KBM-7 (cell line): ENCODE measurements at places on chromosomes 5 and 9.

- DNase-seq: peak; percentile 58
Observed at GRCh38 chr9:127805620-127806019, 2.9 kb downstream of the FPGS start.

- no peak for DNase-seq
Observed at GRCh38 chr5:15388866-15389265, 111.1 kb upstream of the FBXL7 start.

DNA sequence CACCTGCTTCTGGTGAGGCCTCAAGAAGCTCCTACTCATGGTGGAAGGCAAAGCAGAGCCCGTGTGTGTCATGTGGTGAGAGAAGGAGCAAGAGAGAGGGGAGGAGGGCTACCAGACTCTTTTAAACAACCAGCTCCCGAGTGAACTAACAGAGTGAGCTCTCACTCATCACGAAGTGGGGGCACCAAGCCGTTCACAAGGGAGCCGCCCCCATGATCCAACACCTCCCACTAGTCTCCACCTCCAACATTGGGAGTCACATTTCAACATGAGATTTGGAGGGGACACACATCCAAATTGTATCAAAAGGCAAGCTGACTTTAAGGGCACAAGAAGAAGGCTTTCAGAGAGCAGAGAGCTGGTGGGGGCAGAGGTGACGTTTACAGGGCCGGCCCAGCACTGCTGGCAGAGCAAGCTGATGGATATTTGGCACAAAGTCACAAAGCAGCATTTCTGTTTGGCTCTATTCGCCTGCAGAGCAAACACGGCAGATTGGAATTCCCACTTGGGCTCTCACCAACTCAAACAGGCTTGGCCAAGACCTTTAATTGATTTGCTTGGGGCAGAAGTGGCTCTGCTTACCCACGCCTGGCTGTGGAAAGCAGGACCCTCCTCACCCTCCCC, 20.0 kb downstream of the PITX1 start:
- DNase-seq: no peak

DNA sequence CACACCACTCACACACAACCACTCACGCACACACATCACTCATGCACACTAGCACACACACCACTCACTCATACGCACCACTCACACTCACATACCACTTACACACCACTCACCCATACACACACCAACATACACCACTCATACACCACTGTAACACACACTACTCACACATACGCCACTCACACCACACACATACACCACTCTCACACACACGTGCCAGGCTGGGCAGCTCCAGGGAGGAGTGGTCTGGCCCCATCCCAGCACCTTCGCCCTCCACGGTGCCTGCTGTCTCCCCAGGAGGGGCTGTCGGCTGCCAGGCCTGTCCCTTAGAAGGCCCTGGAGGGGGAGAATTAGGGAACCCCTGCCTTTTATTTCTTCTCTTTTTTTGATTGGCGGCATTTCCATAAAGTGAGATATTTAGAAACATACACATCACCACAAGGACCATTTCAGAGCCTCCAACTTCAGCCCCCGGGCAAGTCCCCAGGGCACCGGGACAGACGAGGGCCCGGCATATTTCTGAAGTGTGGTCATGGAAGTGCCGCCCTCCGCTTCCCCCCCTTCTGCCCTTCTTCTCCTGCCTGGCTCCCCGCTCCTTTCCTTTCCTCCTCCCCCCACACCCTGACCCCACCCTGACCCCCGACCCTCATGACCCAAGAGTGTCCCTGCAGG, 6.3 kb upstream of the ASB6 start:
- DNase-seq: no peak

DNA sequence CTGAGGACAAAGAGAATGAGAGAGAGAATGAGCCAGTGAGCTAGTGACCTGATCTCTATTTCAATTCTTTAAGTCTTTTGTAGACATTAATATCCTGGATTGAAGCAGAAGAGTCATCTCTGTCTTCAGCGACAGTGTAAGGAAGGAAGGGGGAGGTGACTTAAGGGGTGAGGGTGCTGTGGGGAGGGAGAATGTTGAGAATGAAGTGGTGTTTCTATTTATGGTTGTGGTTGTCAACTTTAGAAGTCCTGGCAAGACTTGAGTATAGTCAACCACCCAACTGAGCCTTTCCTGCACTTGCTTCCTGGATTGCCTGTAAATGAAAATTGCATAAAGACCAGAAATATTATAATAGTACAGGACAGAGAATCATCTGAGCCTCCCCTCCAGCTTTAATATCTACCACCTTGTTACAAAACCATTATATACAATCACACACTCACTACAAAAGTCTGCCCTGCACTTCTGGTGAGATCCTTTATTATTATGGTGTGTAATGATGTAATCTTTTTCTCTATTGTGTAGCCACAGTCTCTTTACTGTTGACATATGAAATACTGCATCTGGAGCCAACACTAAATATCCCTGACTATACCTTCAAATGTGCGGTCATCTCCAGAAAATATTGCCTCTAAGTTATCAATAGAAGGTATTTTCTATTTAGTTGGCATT, 91.7 kb downstream of the NTRK2 start:
- DNase-seq: no peak

GRCh38 chr5:30596495-30597064, 596.9 kb upstream of the CDH6 start:
- no peak for DNase-seq

DNA sequence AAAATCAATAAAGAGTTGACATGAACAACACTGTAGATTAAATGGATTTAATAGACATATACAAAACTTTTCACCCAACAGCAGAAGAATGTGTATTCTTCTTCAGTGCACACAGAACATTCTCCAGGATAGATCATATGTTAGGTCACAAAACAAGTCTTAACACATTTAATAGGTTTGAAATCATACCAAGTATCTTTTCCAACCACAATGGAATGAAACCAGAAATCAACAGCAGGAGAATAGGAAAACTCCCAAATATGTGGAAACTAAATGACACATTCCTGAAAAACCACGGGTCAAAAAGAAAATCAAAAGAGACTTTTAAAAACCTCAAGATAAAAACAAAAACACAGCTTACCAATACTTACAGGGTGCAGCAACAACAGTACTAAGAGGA, 790.1 kb upstream of the ZNF608 start:
- no peak for DNase-seq

DNA sequence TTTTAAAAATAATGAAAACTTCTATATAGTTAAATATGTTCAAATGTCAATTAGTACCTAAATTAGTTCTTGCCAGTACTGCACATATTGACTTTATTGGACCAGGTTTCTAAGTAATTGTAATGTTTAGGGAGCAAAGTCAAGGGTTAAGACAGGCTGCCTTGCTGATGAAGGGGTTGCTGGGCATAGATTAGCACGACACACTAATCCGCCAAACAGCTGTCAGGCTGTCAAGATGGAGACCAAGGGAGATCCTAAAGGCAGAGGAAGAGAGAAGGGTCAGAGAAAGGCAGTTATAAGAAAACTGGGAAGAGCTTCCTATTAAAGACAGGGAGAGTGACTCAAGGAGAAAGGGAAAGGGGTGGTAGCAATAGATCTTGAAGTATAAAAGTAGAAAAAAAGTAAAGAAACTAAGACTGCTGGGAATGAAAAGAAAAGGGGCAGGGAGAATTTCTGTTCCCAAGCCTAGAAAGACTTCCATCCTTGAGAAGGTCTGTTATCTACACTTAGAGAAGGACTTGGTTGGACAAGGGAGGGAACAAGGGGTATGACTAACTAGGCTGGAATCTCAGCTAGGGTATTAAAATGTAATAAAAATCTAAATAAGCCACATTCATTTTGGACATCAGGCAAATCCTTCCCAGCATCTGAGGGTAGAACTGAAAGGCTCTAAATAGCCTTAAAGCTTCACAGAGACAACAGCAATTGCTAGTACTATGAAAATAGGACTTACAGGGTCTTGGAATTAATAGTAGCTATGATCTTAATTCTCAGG, 188.7 kb downstream of the FBXL17 start:
- no peak for DNase-seq

GRCh38 chr9:130371196-130371966, 73.4 kb upstream of the ASS1 start:
- DNase-seq: no peak
